ENCODE measurements at places on chromosomes 11 and 22.
A peak's percentile ranks its signal among the peaks of the same experiment; 100 is the strongest.

DNA sequence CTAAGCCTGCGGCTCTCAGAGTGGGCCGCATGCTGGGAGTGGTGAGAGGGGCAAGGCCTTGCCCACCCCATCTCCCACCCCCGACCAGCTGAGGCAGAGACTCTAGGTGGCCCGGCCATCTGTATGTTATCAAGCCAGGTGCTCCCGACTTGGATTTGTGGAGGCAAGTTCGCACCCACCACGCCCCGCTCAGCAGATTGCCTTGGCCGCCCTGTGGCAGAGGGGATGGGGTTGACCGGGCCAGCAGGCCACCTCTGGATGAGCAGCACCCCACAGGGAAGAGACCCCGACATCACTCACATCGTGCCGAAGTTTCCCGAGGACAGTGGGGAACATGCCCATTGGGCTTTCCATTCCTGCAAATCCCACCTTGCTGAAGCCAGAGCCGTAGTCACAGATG is 40.8 kb downstream of the DHCR7 start:
- DNase-seq: no peak

DNA sequence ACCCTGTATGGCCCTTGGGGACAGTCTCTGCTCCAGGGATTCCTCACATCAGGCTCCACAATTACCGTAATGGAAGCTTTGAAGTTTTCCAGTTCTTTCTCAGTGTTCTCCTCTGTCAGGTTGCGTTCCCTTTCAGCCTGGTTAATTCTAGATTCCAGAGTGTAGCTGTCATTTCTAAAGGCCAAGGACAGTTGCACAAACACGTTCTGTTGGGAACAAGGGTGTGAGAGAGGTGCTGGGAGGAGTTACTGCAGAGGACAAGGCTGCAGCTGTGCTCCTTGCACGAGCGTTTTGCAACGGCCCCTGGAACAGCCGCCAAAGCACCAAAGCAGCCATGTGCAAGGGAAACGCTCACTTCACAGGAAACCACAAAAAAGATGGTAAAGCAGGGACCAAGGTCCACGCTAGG is 35.9 kb upstream of the LYVE1 start:
- DNase-seq: no peak

GRCh38 chr11:61083601-61084147 is 18.6 kb upstream of the CD5 start:
- DNase-seq: no peak

DNA sequence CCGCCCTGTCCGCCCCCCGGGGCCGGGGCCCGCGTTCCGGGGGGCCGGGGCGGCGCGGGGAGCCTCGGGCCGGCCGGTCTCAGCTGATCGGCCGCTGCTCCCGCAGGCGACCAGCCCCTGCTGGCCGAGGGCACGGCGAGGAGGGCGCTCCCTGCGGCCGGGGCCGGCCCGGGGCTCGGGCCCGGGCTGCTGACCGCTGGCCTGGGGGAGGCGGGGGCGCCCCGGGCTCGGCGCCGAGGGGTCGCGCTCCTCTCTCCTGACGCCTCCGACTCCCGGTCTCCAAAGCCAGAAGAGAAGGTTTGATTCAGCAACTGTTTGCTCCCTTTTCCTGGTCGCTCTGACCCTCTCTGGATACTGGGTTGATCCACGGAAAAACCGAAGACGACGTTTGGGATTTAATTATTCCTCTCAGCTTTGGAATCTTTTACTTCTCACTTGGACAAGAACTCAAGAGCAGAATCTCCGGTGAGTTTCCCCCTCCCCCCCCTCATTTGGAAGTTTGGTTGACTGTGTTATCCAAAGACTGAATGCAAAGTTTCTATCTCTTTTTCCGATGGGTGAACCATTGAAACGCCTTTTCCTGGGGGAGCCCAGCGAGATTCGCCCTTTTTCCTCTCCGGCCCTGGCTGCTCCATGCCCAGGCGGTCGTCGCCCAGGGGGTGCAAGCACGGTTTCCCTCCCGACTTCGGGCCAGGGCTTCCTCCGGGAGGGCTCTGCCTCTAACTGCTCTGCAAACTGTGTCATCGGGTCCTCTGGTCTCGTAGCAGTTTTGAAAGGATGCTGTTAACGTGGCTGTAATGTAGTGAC is 725 bp downstream of the KDM2A start:
- DNase-seq: peak; percentile 3

- DNase-seq: no peak
Observed at GRCh38 chr11:47411884-47412746, 3.7 kb downstream of the SLC39A13 start.

GRCh38 chr11:65641297-65642013 is 3.6 kb downstream of the SIPA1 start:
- DNase-seq: no peak

DNA sequence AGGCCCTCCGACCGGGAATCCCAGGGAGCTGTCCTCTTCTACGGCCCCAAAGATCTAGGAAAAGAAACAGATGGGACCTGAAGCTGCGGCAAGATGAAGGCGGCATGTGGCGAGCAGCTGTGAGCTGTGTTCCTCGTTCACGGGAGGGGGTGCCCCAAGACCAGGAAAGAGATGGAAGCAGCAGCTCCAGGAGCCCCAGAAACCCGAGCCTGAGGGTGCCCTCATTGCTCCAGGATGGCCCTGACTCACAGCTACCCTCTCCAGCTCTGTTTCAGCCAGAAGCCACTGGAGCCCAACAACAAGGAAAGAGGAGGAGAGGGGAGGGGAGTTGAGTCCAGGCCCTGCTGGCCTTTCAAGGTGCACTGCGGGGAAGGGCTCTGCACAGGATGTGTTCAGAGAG is 23.7 kb upstream of the NAP1L4 start:
- DNase-seq: no peak

DNA sequence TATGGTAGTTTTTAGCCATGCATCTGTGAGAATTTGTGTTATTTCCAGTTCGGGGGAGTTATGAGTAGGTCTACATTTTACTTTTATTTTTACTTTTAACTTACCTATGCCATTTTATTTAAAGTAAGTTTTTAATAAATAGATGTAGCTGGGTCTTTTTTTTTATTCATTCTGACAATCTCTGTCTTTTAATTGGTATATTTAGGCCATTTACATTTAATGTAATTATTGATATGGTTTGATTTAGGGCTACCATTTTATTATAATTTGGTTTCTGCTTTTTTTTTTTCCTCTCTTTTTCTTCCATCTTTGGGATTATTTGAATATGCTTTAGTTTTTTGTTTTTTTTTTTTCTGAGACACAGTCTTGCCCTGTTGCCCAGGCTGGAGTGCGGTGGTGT is 1.9 kb downstream of the SWAP70 start:
- DNase-seq: no peak

- DNase-seq: peak; percentile 42
Observed at GRCh38 chr11:14905104-14906033, 13.3 kb upstream of the CYP2R1 start.

DNA sequence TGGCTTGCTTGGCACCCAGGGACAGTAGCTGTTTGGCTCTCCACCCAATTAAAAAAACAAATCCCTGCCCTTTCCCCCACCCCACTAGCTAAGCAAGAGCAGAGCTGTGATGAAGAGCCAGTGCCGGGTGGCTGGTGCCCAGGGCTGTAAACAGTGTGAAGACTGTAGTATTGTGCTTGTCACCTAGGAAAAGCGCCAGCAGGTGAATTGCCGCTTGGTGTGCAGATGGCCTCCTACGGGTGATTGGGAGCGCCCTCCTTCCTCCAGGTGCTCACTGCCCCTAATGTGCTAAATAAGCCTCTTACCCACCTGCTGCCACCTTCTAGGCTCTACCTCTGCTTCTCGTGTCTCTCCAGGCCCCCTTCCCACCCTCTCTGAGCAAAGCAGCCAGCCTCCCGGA is 18.4 kb upstream of the RAPSN start:
- DNase-seq: no peak

DNA sequence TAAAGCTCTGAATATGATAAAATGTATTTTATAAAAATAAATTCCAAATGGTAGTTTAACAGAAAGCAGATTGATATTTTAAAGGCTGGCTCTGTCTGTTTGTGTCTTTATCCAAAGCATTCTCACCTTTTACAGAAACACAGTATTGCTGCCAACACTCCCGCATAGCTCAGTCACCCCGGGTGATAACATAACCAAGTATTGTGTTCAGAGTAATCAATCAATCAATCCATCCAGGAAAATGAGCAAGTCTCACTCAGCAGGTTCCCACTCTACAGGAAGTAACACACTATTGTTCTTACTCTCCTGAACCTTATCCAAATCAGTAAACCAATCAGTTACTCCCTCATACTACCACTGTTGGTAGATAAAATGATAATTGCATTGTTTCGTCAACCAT is 203.4 kb downstream of the LRRC4C start:
- no peak for DNase-seq

DNA sequence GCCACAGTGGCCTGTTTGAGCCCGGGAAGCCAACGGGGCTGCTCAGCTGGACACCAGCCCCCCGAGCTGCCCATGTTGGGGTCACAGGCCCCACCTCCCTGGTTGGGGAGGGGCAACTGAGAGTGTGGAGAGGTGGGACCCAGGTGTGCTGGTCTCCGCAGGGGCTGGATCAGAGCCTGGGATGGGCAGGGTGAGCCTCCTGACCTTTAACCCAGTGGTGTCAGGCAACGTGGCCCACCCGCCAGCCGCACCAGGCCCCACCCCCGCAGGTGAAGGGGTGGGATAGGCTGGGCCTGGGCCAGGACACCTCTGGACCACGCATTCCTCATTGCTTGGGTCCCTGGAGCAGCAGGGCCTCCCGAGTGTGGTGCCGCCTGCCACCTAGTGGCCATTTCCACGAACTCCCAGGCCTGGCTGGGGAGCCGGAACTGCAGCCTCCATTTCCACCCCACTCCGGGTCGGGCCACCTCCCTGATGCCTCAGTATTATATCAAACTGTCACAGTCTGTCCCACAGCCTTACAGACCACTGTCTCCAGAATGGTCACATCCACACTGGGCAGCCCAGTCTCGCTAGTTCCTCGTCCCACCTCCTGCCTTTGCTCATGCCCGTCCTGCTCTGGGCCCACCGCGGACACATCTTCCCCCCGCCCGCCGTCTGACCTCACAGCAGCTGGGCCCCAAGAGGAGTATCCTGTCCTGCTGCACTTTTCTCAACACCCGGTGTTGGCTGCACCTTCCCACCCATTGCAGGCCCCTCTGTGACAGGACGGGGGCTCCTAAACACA is 13.3 kb upstream of the PPP6R3 start:
- peak; percentile 44 for DNase-seq

GRCh38 chr11:66863428-66864125 is 6.7 kb downstream of the LRFN4 start:
- DNase-seq: no peak

- no peak for DNase-seq
Observed at GRCh38 chr11:3992964-3993363, 101.6 kb upstream of the RRM1 start.

- DNase-seq: no peak
Observed at GRCh38 chr11:128207861-128208321, 379.5 kb downstream of the ETS1 start.

- no peak for DNase-seq
Observed at GRCh38 chr11:125433454-125434121, 62.5 kb downstream of the FEZ1 start.

GRCh38 chr11:62805961-62806441 is 761 bp upstream of the NXF1 start:
- no peak for DNase-seq

DNA sequence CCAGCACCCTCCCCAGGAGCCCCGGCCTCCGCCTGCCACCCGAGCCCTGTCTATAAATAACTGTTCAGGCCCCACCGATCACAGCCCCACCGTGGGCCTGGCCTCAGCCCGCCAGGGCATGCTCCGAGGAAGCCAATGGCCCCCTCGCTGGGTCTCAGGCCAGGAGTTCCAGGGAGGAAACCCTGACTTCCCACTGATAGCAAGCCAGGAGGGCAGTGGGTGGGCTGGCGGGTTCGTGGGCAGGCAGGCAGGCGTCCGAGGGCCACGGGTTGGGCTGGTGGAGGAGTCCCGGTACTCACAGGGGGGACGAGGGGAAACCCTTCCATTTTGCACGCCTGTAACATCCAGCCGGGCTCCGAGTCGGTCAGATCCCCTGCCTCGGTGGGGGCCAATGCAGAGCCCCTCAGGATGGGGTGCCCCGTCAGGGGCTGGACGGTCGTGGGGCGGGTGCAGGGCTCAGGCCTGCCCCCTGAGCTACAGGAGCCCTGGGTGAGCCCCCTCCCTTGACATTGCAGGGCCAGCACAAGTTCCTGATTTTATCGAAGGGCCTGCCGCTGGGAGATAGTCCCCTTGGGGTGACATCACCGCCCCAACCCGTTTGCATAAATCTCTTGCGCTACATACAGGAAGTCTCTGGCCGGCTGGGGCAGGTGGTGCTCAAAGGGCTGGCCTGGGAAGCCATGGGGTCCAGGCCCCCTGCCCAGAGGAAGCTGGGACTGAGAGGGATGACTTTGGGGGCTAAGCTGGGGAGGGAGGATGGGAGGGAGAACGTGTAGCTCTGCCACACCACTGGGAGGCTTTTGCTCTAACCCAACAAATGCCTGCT is at the start of gene SPI1:
Gene SPI1 (minus strand): TSS at position 538 of the 826 bp plus-strand sequence. CDS start 194 bp downstream, at position 344.
- DNase-seq: no peak

DNA sequence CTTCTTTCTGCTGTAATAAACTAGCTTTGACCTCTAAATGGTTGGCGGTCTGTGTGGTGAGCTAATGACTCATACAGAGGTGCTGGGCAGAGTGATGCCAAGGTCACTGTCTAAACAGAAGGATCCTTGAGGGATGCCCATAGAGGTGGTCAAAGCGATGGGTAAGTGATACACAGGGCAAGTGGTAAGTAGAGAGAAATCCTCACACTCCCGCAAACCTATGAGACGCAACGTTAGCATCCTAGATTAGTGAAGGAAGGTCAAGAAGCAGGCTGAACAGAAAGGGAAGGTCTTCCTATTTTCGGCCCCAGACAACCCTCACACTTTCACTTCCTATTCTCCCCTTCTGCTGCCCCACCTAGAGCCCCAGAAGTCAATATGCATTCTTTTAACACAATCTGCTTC is 65.6 kb upstream of the SESN3 start:
- DNase-seq: no peak

DNA sequence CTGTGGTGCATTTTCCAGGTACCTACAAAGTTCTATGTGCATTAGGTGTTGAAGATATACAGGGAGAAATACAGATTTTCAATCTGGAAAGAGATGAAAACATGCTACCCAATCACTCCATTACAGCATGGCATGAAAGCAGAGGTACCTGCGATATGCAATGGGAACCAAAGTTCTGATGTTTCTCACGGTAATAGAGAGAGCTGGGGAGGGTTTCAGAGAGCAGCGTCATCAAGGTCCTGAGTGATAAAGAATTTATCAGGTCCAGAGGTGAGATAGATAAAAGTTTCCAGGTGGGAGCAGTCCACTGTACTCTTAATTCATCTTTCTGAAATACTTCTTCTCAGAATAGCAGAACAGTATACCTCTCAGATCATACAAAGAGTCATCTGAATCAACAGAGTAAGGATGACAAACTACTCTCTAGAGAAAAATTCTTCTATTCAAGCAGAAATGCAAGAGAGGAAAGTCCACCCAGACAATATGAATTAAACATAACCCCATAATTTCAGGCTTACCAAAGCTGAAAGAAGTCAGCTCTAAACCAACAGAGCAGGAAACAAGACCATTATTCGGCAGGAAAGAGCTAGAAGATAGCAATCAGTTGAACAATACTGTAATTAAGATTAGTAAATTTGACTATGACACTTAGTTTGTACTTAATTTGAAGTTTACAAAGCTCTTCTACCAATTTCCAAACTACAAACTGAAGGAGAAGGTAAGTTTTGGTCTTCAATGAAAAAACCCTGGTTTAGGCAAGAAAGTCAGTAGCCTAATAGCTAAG is 12.8 kb downstream of the CTSC start:
- DNase-seq: no peak

GRCh38 chr11:66119348-66120133 is 49.5 kb downstream of the PACS1 start:
- no peak for DNase-seq

- no peak for DNase-seq
Observed at GRCh38 chr11:78080818-78081495, 1.3 kb upstream of the NDUFC2 start.

- no peak for DNase-seq
Observed at GRCh38 chr11:116513894-116514293, 258.9 kb downstream of the BUD13 start.

All from stimulated activated CD8-positive, alpha-beta memory T cell treated with anti-CD3 and anti-CD28 coated beads, Interleukin-12 subunit alpha, Interleukin-12 subunit beta, amount 100 ng/mL, for 4 hours (primary cell).